ENCODE measurements at places on chromosomes 2 and 18. TPM values are rescaled to one million over a fixed set of nuclear protein-coding genes. Genes with fewer than 3 reads are reported as not detected.

GRCh38 chr2:70212298-70212932 is 21.6 kb upstream of the C2orf42 start:
- DNase-seq: no peak
- H3K36me3 ChIP-seq: peaks cover 2% of the 10 kb centered on the region
- no peak overlapping the region for H3K27ac ChIP-seq
- no peaks in the 10 kb centered on the region for H3K4me1 ChIP-seq

Gene MAT2A
- 48.8 TPM for polyA plus RNA-seq

- no peaks in the 10 kb centered on the region for H3K4me1 ChIP-seq
- DNase-seq: no peak
- no peaks in the 10 kb centered on the region for H3K27me3 ChIP-seq
- H3K4me3 ChIP-seq: no peak overlapping the region
- H3K36me3 ChIP-seq: peaks cover 2% of the 10 kb centered on the region
Observed at GRCh38 chr2:232773815-232774214, 2.5 kb downstream of the KCNJ13 start.

Gene IL1R2
- polyA plus RNA-seq: 9.3 TPM

DNA sequence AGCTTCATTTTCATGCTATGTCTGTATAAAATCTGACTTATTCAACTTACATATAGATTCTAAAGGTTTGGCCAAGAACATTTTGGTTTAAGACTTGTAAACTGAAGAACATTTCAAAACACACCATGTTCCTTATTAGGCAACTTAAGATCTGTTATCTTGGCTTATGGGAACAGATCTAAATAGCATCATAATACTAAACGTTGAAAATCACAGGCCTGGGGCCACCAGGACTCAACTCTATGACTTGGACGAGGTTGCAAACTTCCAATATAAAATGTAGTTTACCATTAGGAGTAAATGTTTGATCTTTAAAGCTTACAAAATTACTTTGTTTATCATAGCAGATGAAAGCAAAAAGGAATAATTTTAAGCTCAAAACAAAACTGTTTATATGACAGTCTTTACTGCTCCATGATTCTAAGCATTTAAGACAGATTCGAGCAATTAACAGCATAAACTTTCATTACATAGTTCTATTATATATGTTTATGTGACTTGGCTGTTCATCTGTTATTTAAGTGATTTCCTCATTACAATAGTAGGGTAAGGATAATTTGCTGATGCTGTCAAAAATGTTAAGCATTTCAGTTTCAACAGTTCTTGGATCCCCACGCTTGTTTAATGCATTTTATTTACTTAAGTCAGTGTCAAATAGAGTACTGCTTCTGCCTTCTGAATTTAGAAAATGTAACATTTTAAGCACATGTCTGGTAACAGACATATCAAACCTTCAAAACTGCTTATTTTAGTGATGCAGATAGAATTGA is 8.3 kb downstream of the TCF4 start:
- no peaks in the 10 kb centered on the region for H3K4me1 ChIP-seq
- no peak overlapping the region for H3K4me3 ChIP-seq
- H3K36me3 ChIP-seq: no peaks in the 10 kb centered on the region
- DNase-seq: no peak

Gene SLC4A5
- polyA plus RNA-seq: not detected

GRCh38 chr2:56128235-56128634 is 55.6 kb upstream of the CCDC85A start:
- no peaks in the 10 kb centered on the region for H3K4me1 ChIP-seq
- no peak for DNase-seq
- H3K27me3 ChIP-seq: no peaks in the 10 kb centered on the region
- H3K4me3 ChIP-seq: no peak overlapping the region

GRCh38 chr2:67872481-67872880 is 190.3 kb downstream of the C1D start:
- no peaks in the 10 kb centered on the region for H3K36me3 ChIP-seq
- peaks cover 21% of the 10 kb centered on the region for H3K4me1 ChIP-seq
- H3K4me3 ChIP-seq: no peak overlapping the region
- DNase-seq: no peak
- H3K27ac ChIP-seq: peak overlapping the region; percentile 99

- DNase-seq: no peak
- no peaks in the 10 kb centered on the region for H3K36me3 ChIP-seq
- H3K4me3 ChIP-seq: no peak overlapping the region
Observed at GRCh38 chr2:14831458-14831857, 198.9 kb downstream of the LRATD1 start.

Gene GPR45
- polyA plus RNA-seq: 0.31 TPM

DNA sequence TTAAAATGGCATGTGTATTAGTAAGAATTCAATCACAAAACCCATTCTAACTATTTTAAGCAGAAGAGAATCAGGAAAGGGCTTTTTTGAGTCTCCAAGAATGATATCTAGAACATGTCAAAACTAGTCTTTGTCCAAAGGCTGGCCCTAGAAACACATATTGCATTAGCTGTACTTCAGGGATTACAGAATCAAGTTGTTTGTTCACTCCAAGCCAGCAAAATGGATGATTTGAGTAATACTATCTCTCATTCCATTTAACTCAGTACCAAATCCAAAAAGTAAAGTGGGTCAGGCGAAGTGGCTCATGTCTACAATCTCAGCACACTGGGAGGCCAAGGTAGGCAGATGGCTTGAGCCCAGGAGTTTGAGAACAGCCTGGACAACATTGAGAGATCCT is 41.3 kb downstream of the ATF2 start:
- no peaks in the 10 kb centered on the region for H3K4me1 ChIP-seq
- no peak for DNase-seq
- H3K36me3 ChIP-seq: no peaks in the 10 kb centered on the region
- H3K27ac ChIP-seq: no peak overlapping the region
- H3K27me3 ChIP-seq: no peaks in the 10 kb centered on the region

DNA sequence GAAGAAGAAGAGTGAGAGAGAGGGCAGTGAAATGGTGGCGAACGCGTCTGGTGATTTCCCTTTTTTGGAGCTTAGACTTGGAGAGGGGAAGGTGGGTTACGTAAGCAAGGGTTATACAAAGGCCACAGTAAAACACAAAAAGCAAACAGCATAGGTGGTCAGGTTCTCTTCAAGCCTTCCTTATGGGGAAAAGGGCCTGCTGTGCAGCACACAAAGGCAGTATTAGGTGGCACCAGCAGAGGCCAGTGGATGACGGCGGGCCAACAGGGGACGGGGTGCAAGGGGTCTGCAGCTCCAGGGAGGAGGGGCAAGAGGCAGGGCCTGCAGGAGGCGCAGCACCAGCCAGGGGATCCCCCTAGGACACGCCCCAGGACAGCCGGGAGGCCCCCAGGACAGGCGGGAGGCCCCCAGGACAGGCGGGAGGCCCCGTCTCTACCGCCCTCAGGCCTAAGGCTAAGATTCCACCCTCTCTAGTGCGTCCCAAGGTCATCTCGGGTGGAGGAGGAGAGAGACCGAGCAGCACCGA is 32.6 kb upstream of the NPC1 start:
- no peaks in the 10 kb centered on the region for H3K27me3 ChIP-seq
- H3K36me3 ChIP-seq: no peaks in the 10 kb centered on the region
- no peak overlapping the region for H3K4me3 ChIP-seq
- no peak overlapping the region for H3K27ac ChIP-seq
- no peaks in the 10 kb centered on the region for H3K4me1 ChIP-seq

GRCh38 chr2:41698678-41699422 is 349.0 kb upstream of the PKDCC start:
- no peak overlapping the region for H3K27ac ChIP-seq
- peaks cover 5% of the 10 kb centered on the region for H3K4me1 ChIP-seq
- DNase-seq: peak; percentile 85
- H3K36me3 ChIP-seq: no peaks in the 10 kb centered on the region
- no peaks in the 10 kb centered on the region for H3K27me3 ChIP-seq

DNA sequence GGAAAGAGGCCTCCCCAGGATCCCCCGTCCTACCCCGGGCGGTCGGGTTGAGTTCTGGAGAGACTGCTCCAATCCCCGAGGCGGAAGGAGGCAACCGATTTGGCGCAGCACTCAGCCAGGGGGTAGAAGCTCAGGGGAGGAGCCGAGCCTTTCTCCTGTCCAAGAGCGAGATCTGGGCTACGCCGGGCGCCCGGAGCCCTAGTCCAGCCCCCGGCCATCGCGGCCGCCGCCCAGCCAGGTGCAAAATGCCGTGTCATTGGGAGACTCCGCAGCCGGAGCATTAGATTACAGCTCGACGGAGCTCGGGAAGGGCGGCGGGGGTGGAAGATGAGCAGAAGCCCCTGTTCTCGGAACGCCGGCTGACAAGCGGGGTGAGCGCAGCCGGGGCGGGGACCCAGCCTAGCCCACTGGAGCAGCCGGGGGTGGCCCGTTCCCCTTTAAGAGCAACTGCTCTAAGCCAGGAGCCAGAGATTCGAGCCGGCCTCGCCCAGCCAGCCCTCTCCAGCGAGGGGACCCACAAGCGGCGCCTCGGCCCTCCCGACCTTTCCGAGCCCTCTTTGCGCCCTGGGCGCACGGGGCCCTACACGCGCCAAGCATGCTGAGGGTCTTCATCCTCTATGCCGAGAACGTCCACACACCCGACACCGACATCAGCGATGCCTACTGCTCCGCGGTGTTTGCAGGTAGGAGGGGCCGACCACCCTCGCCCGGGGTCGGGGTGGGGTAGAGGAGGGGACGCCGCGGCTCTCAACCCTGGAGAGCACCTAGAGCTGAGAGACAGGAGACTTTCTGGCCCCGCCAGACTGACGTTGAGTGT is at the start of gene DYSF:
Gene DYSF (plus strand): TSS at position 158 of the 817 bp plus-strand sequence.
- H3K4me1 ChIP-seq: no peaks in the 10 kb centered on the region
- peak within 1 kb of the TSS; percentile 38 for H3K4me3 ChIP-seq
- peak; percentile 69 for DNase-seq
- H3K36me3 ChIP-seq: peaks cover 1% of the 10 kb centered on the region
- no peaks in the 10 kb centered on the region for H3K27me3 ChIP-seq
- H3K27ac ChIP-seq: no peak within 1 kb of the TSS

Gene TMEM200C
- 0.03 TPM for polyA plus RNA-seq

GRCh38 chr2:166134252-166135151 is 6.7 kb upstream of the SCN1A start:
- DNase-seq: no peak
- H3K27me3 ChIP-seq: no peaks in the 10 kb centered on the region
- H3K4me1 ChIP-seq: no peaks in the 10 kb centered on the region
- no peak overlapping the region for H3K27ac ChIP-seq
- no peaks in the 10 kb centered on the region for H3K36me3 ChIP-seq
